Cerebellar nuclear complex (tissue), 1 donor: ENCODE measurements at places on chromosomes 6 and 20.

DNA sequence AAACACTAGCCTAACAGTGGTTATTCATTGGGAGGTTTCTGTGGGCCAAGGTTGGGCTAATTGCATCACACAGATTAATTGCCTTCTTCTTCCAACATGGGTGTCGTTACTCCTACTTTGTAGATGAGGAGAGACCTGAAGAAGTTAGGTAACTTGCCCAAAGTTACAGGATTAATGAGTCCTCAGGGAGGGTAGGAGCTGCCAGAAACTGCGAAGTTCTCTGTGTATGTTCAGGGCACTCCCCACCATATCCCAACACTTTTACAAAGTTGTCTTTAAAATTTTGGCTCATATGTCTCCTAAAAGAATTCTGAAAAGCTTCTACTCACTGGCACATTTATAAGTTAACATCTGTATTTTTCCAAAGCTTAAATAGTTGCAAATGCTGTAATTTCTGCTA, 323.5 kb upstream of the HSF2 start:
- DNase-seq, result no peak

DNA sequence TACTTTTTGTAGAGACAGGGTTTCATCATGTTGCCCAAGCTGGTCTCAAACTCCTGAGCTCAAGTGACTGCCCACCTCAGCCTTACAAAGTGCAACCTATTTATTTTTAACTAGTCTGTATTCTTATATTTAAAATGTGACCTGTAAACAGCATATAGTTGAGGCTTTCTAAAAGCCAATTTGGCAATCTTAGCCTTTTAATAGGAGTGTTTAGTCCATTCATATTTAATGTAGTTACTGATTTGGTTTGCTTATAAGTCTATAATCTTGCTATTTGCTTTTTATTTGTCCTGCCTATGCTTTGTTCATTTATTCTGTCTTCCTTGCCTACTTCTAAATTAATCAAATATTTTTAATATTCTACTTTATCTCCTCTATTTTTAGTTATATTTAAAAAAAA, 15.0 kb upstream of the SOX4 start:
- no peak for DNase-seq

DNA sequence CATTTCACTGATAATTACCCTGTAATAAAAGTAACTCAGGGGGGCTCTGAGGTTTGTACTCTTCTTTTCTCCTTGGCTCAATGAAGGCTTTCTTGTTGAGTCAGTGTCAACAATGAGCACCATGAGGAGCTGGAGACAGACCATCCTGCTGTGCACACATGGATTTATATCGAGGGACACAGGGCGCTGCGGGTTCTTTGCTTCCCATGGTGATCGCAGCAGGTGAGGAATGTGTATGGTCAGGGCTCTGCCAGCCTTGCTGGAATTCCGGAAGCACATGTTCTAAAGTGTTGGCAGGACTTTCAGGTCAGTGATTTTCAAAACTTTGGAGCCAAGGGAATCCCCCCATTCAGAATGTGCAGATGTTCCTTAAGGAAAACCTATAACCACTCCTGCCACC, 27.1 kb downstream of the SMOC2 start:
- DNase-seq, result no peak

DNA sequence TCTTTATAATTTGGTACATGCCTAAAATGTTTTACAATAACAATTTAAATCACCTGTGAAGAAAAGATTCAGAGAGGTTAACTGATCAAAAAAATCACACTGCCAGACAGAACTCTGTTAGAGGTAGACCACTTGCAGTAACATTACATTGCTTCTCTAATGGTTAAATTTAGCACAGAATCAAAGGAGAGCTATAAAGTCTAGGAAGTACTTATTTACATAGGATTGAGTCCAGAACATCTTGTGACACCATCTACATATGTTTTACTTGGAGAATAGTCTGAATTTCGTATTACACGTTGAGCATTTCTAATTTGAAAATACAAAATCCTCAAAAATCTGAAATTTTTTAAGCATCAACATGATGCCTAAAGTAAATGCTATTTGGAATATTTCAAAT, 17.2 kb upstream of the TBC1D20 start:
- no peak for DNase-seq

DNA sequence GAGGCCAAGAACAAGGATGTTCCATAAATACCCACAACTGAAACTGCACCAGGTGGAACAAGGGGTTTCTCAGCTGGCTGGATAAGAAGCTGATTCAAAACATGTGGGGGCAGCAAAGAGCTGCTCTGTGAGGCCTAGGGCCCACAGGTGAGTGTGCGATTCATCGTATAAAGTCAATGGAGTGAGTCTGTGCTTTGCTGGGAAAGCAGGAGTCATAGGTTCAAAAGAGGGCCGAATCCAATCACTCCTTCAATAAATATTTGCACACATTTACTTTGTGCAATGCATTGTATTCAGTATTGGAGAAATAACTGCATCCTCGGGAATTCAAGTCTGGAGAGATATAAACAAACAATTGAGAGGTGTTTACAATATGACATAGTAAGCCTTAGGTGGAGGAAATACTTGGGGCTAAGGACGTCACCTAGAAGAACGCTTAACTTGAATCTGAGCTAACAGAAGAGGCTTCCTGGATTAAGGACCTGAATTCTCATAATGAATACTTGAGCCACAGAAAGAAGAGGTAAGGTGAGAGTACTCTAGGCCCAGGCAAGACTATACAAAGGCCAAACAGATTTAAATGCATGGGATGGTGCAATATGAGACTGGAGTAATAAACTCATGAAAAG, 83.7 kb upstream of the TMEM30A start:
- no peak for DNase-seq

- DNase-seq, result no peak
Measured at GRCh38 chr6:53728570-53729194, 63.1 kb upstream of the KLHL31 start.

DNA sequence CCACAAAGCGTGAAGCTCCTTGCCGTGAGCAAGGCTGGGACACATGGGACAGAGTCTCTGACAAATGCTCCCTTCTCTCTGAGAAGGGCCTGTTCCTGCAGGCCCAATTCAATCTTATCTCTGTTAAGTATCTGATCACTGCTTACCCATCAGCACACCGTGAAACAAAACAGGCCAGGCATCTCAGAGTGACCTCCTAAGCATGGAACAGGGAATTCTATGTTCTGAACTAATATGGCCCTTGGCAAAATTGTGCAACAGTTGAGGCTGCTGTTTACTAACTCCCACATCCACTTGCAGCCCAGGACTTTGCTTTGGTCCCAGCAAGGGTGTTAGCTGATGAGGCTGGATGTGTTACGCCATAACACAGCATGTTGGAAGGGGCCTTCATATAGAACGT, 79.2 kb downstream of the GCLC start:
- no peak for DNase-seq

- no peak for DNase-seq
Measured at GRCh38 chr20:41168281-41169161, 31.2 kb downstream of the PLCG1 start.

- no peak for DNase-seq
Measured at GRCh38 chr20:58852543-58853271, at the start of gene GNAS. Gene GNAS, plus strand, starts transcription at chr20:58852716.

DNA sequence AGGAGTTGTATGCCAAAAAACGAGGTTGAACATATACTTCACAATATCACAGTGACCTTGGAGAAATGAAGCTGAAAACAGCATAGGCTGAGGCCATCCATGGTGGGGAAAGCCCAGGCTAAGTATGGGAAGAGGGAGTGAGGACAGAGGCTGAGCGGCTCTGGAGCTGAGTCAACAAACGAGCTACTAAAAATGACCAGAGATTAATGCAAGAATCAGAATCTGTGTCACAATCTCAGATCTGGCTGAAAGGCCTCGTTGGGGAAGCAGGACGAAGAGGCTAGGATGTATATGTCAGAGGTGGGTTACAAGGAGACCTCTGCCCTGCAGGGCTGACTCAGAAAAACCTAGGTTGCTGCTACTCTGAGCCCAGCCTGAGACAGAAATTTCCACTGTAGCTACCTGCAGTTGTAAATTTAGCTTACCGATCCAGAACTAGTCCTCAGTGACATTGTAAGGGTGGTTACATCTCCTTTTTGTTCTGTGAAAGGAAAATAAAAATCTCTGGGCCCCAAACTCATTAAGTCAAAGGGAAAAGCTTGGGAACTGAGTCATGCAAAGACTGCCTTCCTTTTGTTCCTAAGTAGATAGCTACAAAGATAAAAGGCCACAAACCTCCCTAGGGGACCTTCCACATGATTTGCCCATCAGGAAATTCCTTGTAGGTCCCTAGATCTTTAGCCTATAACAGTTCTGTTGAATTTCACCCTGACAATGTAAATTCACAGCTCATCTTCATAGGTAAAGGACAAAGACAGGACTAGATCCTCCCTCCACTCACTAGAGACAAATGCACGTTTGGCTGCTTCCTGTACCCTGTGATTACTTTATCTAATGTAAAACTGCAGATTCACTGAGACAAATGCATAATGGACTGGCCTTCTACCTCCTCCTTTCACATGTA, 8.5 kb upstream of the TUBB2A start:
- no peak for DNase-seq
